ENCODE measurements at places on chromosomes 1 and 21.

GRCh38 chr1:1569341-1569740 lies 5.3 kb downstream of the SSU72 start:
- DNase-seq: no peak

GRCh38 chr1:84780000-84780716 lies 89.9 kb upstream of the SSX2IP start:
- DNase-seq: no peak

DNA sequence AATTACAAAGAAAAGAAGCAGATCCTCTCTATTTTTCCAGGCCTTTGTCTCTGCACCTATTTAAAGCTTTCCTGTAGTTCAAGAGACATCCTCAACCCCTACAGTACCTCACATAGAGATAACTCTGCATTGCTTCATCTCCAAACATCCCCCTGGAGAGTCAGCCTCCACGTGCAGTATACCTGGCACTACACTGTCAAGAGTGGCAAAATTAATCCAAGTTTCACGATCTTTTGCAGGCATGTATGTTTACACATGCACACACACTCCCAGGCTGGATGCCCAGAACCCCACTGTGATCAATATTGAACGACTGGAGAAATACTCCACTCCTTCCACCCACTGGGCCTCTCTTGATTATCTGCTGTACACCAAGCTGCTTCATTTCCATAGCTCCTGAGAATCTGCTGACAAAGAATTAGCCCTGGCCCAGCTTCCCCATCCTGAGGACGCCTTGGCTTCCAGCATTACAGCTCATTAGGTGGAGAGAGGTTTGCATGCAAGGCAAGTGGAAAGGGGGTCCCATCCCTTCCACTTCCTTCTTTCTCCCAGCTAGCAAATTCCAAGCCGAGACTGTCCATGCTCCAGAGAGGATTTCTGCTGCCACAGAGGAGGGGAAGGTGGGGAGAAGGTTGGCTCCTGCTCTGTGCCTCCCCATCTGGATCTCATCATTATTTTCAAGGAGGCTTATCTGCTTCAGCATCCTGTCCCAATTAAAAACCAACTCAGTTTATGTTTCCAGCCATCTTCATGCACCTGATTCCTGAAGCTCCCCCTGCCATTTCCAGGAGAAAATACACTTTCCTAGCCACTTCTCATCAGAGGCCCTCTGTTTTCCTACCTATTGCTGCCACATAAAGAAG lies 66.5 kb upstream of the GOLT1A start:
- DNase-seq: no peak

DNA sequence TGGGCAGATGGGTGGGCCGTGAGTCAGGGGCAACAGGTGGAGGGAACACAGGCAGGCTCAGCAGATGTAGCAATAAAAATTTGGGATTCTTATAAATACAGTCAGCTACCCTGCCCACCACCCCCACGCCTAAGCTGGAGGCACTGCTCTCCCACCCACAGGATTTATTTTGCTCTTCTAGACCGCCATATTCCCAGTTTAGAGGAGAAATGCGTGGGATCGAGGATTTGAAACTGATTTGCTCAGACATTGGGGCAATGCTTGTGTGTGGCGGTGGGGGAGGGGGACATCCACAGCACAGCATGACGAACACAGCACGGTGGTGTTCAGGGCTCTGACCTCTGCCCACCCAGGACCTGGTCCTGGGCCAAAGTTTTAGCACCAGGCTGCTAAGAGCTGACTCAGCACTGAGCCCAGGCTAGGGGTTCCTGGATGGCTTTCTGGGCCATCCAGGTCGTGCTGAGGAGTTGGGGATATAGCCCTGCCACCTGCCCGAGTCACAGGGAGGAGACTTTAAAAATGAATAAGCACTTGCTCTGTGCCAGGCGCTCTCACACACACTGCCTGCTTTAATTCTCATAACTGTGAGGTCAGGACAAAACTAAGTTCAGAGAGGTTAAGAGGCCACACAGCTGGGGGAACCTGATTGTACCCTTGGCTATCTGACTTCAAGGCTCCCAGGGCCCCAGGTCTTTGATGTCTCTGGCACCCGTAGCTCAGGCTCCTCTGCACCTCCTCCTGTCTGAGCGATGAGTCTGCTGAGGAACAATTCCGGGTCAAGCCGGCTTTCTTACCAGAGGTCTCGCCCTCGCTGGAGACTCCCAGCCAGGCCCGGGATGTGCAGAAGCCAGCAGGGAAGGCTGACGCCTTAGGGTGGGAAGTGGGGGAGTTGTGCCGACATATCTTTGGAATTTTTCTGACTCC lies 29.4 kb upstream of the CSF1 start:
- no peak for DNase-seq

- DNase-seq: no peak
Observed at GRCh38 chr1:111448482-111448917, 556 bp downstream of the WDR77 start.

- no peak for DNase-seq
Observed at GRCh38 chr1:41536361-41536802, 51.9 kb upstream of the EDN2 start.

DNA sequence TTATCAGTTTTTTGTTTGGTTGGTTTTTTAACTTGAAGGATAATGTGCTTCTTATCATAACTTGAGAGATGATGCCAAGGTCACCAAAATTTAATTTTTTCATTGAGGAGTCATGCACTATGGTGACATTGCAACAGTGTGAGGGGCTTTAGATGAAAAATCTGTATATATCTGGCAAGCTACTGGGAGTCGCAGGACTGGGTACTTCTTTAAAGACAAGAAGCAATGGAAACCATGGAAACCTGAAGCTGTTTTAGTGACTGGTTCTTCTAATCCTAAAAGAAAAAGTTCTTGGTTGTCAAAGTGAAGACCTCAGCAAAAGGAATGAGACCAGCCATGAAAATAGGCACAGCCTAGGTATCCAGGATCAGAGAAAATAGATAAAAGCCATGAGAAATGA lies 31.1 kb downstream of the ZC3H11B start:
- no peak for DNase-seq
